ENCODE measurements at places on chromosomes 7 and 10.

DNA sequence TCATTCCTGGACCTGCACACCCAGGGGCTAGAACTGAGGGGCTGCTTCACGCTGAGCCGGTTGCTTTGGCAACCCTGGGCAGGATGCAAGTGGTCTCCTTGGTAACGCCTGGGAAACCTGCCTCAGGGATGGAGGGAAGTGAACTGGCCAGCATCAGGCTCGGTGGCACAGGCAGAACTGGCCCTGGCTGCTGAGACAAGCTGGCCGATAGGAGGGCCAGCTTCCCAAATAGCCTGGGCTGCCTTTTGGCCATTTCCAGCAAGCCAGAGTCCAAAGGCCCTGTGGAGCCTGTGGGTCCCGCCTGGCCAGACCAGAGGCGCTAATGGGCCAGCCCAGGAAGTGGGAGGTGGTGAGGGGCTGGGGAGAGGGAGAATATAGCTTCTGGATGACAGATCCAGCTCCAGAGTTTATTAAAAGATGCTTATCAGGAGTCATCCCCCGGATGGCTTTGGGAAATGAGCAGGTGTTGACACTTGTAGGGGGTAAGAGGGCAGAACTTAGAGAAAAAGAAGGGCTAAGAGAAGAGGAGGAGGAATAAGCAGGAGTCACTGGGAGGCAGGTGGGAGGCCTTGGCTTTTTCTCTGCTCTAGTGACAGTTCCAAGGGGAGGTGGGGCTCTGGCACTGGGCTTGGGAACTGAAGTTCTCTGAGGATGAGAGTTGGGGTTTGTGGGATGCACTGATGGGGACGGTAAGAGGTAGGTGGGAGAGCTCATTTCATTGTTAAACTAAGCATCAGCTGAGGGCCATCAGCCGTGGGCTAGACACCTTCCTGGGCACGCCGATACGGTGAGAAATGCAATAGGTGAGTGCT lies 9.6 kb downstream of the NEURL1 start:
- H3K36me3 ChIP-seq, result peaks cover 2% of the 10 kb centered on the region
- no peak overlapping the region for H3K27ac ChIP-seq
- peaks cover 12% of the 10 kb centered on the region for H3K4me1 ChIP-seq
- H3K27me3 ChIP-seq, result peaks cover 20% of the 10 kb centered on the region
- H3K4me3 ChIP-seq, result no peak overlapping the region

GRCh38 chr7:777728-778078 lies 50.6 kb upstream of the PRKAR1B start:
- no peak overlapping the region for H3K4me3 ChIP-seq
- H3K4me1 ChIP-seq, result no peaks in the 10 kb centered on the region
- H3K36me3 ChIP-seq, result peaks cover 8% of the 10 kb centered on the region
- no peak overlapping the region for H3K27ac ChIP-seq
- DNase-seq, result no peak

- peaks cover 67% of the 10 kb centered on the region for H3K27me3 ChIP-seq
- H3K4me1 ChIP-seq, result peaks cover 14% of the 10 kb centered on the region
- no peak overlapping the region for H3K27ac ChIP-seq
- no peaks in the 10 kb centered on the region for H3K36me3 ChIP-seq
Observed at GRCh38 chr7:116593359-116594075, 68.7 kb downstream of the CAV1 start.

DNA sequence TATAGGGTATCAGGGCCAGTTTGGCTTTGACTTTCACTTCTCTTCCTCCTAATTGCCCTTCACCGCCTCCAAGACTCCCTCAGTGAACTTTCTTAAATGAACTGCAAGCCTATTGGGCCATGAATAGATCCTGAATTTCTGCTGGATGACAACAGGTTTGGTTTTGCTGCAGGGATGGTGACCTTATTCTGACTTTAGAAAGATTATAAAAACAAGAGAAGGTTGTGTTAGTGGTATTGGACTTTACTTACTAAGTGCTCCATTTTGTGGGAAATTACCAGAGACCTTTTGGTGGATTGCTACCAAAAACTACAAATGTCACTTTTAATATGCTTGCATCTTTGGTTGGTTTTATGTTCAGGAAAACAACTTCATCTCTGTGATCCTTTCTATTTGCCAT lies 11.5 kb upstream of the LIPA start:
- no peak overlapping the region for H3K4me3 ChIP-seq
- peaks cover 8% of the 10 kb centered on the region for H3K27me3 ChIP-seq
- H3K4me1 ChIP-seq, result no peaks in the 10 kb centered on the region
- H3K27ac ChIP-seq, result no peak overlapping the region
- DNase-seq, result no peak
- H3K36me3 ChIP-seq, result peaks cover 3% of the 10 kb centered on the region

DNA sequence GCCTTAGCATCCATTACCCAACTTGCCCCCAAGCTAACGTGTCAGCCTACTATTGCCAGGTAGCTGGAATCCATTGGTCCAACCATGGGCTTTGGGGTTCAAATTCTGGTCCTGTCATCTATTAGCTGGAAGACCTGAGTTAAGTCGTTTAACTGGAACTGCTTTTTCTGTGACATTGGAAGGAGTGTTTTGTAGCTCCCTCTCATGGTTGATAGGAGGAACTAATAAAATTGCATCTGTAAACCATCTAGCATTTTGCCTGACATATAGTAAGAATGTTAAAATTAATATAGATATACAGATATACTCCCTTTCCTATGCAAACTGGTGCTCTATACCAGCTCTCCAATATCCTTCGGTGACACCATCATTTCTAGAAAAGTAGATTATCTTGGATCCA lies 23.8 kb upstream of the SLF2 start:
- no peak overlapping the region for H3K4me3 ChIP-seq
- no peak for DNase-seq
- H3K27me3 ChIP-seq, result peaks cover 57% of the 10 kb centered on the region
- no peaks in the 10 kb centered on the region for H3K4me1 ChIP-seq
- H3K27ac ChIP-seq, result no peak overlapping the region
- H3K36me3 ChIP-seq, result no peaks in the 10 kb centered on the region

DNA sequence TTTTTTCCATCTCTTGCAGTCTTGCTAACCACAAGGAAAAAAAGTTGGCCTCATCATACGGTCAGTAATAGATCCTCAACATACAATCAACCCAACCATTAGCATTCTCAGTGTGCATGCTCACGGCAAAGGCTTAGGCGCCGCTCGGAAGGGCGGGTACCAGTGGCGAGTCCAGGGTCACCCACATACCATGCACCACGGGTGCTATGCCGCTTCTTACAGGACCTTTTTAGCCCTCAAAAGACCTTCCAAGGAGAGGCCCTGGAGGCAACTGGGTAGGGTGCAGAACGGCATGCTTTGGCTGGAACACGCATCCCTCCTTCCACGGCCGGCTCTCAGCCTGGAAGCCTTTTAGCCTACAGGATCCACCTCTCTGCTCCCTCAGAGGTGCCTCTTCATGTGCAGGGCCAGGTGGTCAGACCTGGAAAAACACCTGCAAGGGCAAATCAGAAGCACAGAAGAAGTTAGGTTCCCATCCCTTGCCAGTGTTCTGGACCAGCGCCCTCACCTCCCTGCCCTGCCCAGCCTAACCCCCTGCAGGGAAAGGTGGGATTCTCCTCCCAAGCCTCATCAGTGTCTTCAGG lies 5.8 kb downstream of the KLF6 start:
- H3K27me3 ChIP-seq, result no peaks in the 10 kb centered on the region
- peaks cover 97% of the 10 kb centered on the region for H3K36me3 ChIP-seq
- peak overlapping the region; percentile 100 for H3K27ac ChIP-seq
- peaks cover 90% of the 10 kb centered on the region for H3K4me1 ChIP-seq
- DNase-seq, result no peak

DNA sequence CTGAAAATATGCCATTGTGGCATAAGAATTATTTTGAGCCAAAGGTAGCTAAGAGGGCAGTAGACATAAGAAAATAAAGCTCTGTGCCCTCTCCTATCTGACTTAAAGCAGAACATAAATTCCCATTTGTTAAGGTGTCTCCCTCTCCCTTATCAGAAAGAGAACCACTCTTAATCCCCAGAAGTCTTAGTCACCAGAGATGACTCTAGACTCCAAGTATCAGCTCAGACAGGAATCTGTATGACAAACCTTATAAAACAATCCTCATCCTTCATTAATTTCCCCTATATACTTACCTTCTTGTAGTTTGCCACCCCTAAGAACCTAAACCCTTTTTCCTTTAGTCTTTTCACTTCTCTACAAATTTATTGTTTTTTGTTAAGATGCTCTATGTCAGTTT lies 21.8 kb upstream of the PIP4K2A start:
- no peak overlapping the region for H3K27ac ChIP-seq
- H3K36me3 ChIP-seq, result no peaks in the 10 kb centered on the region
- H3K4me1 ChIP-seq, result no peaks in the 10 kb centered on the region
- DNase-seq, result no peak
- no peaks in the 10 kb centered on the region for H3K27me3 ChIP-seq

GRCh38 chr7:154953006-154953684 lies 49.8 kb downstream of the PAXIP1 start:
- no peak overlapping the region for H3K4me3 ChIP-seq
- peaks cover 4% of the 10 kb centered on the region for H3K4me1 ChIP-seq
- H3K36me3 ChIP-seq, result peaks cover 42% of the 10 kb centered on the region
- no peak overlapping the region for H3K27ac ChIP-seq

DNA sequence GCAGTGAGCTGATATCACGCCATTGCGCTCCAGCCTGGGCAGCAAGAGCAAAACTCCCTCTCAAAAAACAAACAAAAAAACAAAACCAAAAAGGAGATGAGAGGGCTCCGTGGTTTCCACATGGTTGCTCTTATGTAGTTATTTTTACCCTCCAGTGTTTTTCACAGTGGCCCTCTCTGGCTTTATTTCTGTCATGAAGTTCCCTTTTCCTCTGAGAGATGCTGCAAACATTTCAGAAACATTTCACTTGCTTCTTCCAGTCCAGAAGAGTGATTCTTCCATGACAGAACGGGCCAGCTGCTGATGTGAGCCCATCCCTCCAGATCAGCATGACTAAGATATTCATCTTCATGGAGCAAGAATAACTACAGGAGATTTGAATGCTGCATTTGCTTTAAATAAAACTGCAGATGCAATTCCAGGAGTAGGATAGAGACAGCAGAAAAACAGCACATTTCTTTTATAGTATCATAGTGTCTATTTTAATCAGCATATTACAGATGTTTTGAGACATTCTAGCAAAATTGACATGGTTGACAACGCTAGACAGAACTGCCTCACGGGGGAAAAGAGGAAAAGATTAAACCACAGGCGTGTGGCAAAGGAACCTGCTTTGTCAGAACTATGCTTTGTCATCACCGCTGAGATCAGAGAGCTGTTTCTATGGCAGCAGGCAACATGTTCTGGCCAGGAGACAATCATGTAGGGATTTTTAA lies 40.3 kb downstream of the NRCAM start:
- H3K36me3 ChIP-seq, result peaks cover 2% of the 10 kb centered on the region
- no peaks in the 10 kb centered on the region for H3K4me1 ChIP-seq
- DNase-seq, result no peak
- peaks cover 82% of the 10 kb centered on the region for H3K27me3 ChIP-seq
- no peak overlapping the region for H3K4me3 ChIP-seq

DNA sequence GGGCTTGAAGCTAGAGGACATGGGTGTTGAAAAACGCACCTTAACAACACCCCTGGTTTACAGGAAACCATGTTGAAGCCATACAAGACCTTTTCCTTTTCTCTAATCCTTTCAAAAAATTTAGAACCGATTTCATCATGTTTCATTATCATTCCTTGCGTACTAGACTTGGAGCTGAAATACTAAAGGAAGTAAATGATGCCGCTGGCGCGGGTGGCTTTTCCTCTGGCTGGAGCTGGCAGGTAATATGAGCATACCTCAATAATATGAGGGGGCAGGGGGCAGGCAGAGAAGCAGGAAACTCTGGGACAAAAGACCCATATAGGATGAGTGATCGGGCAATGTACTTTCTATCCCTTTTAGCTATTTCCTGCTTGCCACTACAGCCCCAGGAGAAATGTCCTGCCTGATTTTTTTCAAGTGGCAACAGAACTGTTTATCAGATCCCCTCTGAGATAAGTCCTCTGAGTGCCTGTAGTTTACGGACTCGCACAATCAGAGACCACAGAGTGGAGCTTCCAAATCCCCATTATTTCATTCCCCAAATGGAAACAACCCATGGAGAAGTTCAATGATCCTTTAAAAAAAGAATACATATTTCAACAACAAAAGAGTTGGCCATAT lies 450.1 kb downstream of the KCNMA1 start:
- peaks cover 76% of the 10 kb centered on the region for H3K27me3 ChIP-seq
- H3K4me1 ChIP-seq, result no peaks in the 10 kb centered on the region
- no peak overlapping the region for H3K4me3 ChIP-seq
- no peaks in the 10 kb centered on the region for H3K36me3 ChIP-seq
- DNase-seq, result no peak
- no peak overlapping the region for H3K27ac ChIP-seq

- H3K27me3 ChIP-seq, result no peaks in the 10 kb centered on the region
- no peaks in the 10 kb centered on the region for H3K4me1 ChIP-seq
- no peak overlapping the region for H3K4me3 ChIP-seq
- H3K36me3 ChIP-seq, result no peaks in the 10 kb centered on the region
- DNase-seq, result no peak
Observed at GRCh38 chr7:42347616-42348015, 110.6 kb upstream of the GLI3 start.

DNA sequence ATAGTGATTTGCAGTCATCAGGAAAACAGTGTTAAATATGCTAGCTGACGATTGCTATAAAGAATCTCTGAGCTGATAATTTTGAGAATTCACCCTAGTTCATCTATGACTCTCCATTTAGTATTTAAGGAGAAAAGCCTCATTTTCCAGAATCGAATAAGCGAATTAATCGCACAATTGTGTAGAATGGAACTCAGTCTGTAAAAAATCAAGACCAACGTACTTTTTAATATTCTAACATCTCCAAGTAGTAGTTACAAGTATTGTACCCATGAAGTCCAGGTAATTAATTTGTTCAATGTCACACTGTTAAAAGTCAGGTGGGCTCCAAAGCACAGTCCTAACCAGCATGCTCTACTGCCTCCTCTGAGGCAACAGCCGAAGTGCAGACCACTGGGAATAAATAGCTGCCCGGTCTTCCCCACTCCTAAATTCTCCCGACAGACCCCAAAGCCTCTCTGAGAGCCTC lies 380 bp upstream of the AGBL3 start:
- peaks cover 27% of the 10 kb centered on the region for H3K4me1 ChIP-seq
- H3K27ac ChIP-seq, result peak overlapping the region; percentile 99
- H3K36me3 ChIP-seq, result peaks cover 13% of the 10 kb centered on the region
- no peaks in the 10 kb centered on the region for H3K27me3 ChIP-seq

DNA sequence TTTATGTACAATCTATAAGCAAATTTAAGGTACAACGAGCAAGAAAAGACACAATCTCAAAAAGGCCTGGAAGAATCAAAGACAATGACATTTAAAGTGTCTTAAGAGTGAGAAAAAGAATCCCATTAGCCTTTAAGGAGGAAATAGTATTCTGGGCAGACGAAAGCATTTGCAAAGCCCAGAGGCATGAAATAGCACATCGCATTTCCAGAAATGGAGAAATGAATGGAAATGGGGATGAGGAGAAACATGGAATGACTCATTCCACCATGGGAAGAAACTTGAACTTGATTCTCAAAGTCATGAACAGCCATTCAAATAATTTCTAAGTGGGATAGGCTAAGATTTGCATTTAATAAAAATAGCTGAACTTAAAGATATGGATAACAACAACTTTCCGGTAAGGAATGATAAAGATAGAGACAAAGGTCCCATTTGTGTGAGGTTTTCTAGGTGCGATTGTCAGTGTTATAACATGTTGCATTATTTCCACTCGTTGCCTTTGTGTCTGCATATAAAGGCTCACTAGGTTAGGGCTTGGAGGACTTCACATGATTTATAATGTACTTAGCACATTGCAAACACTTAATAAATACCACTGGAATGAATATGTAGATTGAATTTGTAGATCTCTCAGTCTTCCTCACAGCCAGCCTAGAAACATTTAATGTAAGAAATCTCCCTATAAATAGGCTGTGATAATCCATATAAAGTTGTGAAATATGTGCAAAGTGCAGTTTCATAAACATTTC lies 310.3 kb upstream of the KLF6 start:
- no peak overlapping the region for H3K4me3 ChIP-seq
- DNase-seq, result no peak
- H3K4me1 ChIP-seq, result peaks cover 2% of the 10 kb centered on the region

All from central memory CD8-positive, alpha-beta T cell (primary cell).